ENCODE measurements at places on chromosomes 12 and 14.

DNA sequence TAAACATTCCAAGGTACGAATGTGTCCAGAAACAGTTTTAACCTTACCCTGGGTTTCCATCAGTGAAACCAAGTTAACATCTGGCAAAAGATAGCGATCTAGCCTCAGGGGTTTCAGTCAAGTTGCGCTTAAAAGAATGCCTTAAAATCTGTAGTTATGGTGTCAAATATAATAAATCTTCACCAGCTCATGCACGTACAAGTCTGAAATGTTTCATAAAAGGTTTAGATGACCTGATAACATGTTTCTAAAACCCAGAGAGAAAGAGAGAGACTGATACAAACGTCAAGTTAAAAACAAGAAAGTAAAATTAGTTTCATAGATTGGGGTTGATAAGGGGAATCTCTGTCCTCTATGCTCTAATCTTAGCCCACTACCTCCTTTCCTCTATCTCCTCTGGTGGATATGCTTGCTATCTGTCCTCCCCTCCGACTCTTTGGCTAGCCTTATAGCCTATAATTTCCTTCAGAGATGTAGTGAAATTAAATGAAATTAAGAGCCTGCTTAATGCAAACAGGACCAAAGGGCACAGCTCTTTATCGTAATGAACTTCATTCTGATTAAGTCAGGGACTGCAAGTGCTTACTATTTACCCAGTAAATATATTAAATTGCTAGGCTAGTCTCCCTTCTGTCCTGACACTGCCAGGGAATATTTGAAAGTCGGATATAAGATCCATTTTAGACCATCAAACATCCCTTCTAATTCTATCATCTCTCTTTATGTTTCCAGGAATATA lies 18.4 kb upstream of the FOS start:
- DNase-seq: no peak

- DNase-seq: no peak
Observed at GRCh38 chr14:57987596-57988300, 121.9 kb upstream of the SLC35F4 start.

DNA sequence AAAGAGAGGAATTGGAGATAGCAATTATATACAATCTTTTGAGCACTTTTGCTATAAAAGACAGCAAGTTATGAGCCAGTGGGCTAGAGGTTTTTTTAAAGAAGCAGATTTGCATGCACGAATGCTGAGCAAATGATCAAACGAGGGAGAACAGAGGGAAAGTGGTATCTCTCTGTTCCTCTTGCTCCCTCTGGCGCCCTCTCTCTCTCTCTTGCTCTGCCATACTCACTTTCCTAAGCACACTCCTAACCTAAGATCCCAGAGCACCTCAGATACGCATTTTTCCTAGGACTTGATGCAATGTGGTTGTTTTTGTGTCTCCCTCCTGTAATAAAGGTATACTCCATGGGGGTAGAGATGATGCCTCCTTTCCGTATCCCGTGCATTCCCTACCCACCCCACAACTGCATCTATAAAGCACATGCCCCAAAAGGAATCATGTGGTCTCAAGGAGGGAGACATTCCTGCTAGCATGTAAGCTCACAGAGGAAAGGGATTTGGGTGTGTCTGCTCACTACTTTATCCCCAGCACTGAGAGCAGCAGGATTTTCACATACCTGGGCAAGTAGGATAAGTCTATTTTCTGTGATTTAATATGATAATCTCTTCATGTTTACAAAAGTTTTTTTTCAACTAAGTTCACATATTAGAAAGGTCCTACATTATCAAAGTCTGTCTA lies 270.2 kb downstream of the SSPN start:
- DNase-seq: no peak

DNA sequence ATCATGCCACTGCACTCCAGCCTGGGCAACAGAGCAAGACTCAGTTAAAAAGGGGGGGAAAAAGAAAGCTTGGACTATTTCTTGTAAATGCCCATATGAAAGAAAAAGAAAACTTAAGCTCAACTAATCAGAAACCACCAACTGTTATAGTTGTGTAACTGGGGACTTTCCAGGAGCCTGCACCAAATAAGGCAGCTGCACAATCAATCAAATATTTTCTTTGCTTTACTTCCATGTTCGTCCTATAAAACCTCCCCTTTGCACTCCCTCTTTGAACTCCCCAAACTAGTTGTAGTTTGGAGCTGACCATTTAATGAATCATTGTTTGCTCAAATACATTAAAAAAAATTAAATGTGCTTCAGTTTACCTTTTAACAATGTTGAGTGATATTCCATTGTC lies 54.9 kb downstream of the OTOGL start:
- DNase-seq: peak; percentile 7

DNA sequence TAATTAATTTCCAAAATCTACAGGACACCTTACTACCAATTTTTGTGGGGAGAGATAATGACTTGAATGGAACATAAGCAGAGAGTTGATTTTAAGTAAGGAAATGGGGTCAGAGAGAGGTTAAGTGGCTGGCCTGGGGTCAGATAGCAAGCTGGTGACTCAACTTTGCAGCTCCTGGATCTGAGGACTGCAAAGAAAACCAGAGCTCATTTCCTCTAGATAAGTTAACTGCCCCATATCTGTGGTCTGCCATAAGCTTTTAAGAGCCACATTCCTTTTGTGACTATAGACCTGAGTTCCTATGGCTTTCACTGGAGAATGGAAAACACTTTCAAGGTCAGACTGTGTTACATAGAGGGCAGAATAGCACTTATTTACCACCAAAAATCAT lies 201.2 kb upstream of the PRICKLE1 start:
- no peak for DNase-seq

DNA sequence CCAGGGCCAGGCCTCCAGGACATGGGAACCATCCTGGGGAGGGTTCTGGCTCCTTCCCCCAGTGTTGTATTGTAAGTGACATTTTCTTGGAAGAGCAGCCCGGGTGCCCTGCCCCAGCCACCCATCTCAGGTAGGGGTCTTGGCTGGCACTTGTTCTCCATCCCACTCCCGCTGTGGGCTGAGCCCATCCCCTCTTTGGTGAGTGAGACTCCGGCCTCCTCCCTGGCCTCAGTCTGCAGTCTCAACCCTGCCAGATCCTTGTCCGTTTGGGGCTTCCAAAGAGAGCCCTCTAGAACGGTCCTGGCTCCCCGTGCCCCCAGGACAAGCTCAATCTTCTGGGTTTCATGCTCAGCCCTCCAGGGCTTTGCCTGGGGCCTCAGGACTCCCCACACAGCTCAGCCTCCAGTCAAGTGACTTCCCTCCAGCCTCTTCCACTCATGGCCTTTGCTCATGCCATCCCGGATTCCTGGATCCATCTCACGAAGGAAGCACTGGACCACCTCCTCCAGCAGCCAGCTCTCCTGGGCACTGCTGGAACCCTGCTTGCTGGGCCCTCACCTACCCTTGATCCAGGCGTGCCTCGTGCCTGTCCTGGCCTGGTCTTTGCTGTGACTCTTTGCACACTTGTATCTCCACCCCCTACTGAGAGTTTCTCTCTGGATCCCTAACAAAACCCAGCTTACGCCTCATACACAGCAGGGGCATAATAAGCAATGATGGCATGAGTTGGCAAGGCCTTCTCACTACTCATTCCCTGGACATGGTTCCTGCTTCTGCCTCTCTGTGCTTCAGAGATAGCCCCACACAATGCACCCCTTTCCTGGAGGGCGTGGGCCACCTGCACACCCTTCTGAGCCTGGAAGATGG lies 297.4 kb upstream of the RTL1 start:
- no peak for DNase-seq

- DNase-seq: no peak
Observed at GRCh38 chr14:81458352-81458751, 58.2 kb upstream of the STON2 start.

- no peak for DNase-seq
Observed at GRCh38 chr14:24984846-24985589, 64.9 kb downstream of the STXBP6 start.
